Activated naive CD4-positive, alpha-beta T cell (primary cell): ENCODE measurements at places on chromosomes 11 and 22.

DNA sequence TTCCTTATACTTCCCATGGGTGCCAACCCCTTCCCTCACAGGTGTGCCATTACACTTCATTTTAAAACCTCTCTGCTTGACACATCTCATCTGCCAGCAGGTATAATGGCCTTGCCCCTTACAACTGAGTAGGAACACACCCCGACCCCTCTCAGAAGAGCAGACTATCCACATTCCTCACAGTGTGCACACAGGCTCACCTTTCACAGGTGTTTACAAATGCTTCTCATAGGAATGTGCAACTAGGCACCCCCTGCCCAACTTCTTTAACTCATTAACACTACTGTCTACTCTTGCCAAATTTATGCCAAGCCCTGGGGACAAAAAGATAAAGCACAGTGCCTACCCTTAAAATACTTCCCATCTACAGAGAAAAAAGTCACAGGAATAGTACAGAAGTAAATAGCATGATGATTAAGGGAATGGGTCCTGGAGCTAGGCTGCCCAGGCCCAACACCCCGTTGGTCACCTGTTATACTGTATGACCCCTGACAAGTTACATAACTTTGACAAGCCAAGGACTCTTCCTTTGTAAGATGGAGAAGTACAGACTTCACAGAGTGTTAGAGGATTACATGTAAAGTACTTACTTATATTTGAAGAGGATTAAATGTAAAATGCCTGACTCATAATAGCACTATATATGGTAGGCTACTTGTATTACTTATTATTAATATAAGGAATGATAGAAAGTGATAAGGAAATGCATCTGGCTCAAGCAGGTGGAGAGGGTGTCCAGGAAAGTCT lies 15.2 kb downstream of the TRIM3 start:
- DNase-seq, result no peak

- no peak for DNase-seq
Measured at GRCh38 chr22:33272180-33272579, 214.0 kb upstream of the SYN3 start.

- DNase-seq, result no peak
Measured at GRCh38 chr11:102157219-102157618, 47.0 kb downstream of the YAP1 start.

DNA sequence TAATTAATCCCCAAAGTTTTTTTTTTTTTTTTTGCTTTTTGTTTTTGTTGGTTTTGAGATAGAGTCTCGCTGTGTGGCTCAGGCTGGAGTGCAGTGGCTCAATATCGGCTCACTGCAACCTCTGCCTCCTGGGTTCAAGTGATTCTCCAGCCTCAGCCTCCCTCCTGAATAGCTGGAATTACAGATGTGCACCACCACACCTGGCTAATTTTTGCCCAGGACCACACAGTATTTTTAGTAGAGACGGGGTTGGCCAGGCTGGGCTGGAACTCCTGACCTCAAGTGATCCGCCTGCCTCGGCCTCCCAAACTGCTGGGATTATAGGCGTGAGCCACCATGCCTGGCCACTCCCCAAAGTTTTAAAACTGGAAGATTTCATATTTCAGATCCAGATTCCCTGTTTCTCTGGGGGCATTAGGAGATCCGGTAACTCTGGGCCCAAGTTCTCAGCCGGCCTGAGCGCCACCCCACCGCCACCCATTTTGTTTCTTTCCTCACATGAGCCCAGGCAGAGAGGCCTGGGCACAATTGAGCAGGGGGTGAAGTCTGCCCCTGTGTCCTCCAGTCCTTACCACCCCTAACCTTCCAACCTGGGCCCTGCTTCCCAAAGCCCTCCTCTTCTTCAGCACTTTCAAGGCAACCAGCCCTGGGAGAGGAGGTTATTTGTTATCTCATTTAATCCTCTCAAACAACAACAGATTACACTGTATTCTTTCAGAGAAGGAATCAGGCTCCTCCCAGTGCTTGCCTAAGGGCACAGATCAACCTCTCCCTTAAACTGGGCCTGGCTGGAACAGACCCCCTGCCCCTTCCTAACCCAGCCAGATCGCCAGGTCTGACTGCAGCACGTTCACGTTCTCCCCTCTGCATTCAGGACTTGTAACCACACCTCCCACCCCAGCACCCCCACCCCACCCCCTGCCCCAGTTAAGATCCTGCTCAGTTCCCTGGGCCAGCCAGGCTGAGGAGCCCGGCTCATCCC lies 1.9 kb upstream of the CSNK1E start:
- no peak for DNase-seq

- no peak for DNase-seq
Measured at GRCh38 chr11:61004761-61005181, 33.3 kb downstream of the CD6 start.

- DNase-seq, result no peak
Measured at GRCh38 chr22:38414009-38414395, 41.0 kb downstream of the KCNJ4 start.

DNA sequence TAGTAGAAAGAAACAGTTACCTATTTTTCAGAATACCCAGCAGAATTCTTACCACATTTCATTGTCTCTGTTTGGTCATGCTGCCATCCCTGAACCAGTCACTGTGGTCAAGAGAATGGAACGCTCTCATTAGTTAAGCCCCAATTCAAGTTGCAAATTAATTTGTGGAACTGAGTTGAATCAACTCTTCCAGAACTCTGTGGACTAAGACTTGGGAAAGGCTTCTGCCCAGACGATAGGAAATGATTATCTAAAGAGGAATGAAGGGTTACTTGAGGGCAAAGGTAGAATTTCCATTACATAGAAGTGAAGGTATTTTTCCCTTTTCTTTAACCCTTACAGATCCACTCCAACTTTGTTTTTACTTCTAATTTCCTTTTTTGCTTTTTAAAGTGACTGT lies 286.4 kb downstream of the DYNC2H1 start:
- DNase-seq, result no peak

- DNase-seq, result no peak
Measured at GRCh38 chr11:131993246-131993645, 622.8 kb downstream of the NTM start.

DNA sequence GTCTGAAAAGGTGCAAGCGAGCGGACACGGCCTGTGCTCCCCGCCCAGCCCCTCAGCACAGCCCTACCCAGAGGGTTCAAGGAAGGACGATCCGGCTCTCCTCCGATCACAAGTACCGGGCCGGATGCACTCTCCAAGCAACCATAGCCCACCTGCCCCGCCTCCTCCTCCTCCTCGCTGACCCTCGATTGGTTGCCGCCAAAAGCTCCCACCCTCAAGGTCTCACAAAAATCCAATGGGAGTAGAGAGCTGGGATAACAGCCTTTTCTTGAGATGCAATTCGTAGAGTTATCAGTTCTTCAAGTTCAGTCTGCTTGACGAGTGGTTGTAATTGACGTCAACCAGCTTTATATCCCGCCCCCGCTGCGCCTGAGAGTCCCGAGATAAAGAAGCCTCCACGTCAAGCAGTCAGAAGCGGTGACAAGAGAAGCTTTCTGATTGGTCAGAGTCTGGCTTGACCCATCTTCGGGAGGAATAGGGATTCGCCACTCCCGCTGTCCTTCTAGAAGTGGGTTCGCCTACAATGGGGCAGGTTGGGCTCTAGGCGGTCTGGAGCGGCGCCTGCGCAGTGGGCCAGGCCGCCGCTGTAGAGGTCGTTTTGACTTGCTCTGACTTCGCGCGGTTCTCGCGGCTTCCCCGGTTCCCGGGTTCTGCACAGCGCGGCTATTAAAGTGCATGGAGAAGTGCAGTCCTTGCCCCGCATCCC lies at the start of gene IFT27:
Gene IFT27, minus strand, starts transcription at position 156 of the 706 bp plus-strand sequence. CDS start 412 bp downstream, outside the sequence.
- peak; percentile 92 for DNase-seq

DNA sequence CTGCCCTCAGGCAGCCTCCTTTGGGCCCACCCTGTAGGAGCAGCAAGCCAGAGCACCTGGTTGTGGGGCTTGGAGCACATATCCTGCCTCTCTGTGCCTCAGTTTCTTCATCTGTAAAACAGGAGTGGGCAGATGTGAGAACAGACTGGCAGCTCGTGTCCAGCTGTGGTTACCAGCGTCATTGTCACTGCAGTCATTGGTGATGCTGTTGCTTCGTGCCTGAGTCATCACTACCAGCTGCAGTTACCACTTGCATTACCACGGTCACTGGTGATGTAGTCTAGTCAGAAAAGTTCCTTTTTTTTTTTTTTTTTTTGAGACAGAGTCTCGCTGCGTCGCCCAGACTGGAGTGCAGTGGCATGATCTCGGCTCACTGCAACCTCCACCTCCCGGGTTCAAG lies 20.4 kb downstream of the RSPH14 start:
- no peak for DNase-seq

GRCh38 chr11:132448334-132448995 lies 1078.0 kb downstream of the NTM start:
- no peak for DNase-seq

GRCh38 chr11:111135778-111136570 lies 109.6 kb upstream of the POU2AF2 start:
- no peak for DNase-seq

DNA sequence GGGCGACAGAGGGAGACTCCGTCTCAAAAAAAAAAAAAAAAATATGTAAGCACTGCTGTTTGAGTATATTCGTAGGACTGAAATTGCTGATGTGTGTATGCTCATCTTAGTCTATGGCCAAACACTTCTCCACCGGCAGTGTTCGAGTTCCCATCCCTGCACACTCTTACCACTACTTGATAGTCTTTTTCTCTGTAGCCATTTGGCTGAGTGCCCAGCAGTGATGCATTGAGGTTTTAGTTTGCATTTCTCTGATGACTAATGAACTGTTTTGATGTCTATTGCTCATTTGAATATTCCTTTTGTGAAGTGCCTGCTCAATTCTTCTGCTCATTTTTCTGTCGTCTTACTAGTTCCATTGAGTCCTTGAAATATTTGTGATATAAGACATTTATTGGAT lies 1.9 kb downstream of the TIRAP start:
- peak; percentile 25 for DNase-seq

- no peak for DNase-seq
Measured at GRCh38 chr11:17533778-17534415, 10.3 kb downstream of the USH1C start.

- DNase-seq, result no peak
Measured at GRCh38 chr11:78231962-78232501, 43.3 kb downstream of the USP35 start.

GRCh38 chr11:8267831-8268529 lies 4.3 kb upstream of the LMO1 start:
- DNase-seq, result no peak

- DNase-seq, result no peak
Measured at GRCh38 chr22:47616396-47617020, 854.1 kb downstream of the TBC1D22A start.

GRCh38 chr11:78583889-78584288 lies 9.2 kb upstream of the NARS2 start:
- DNase-seq, result no peak

GRCh38 chr11:3982431-3982830 lies 112.2 kb upstream of the RRM1 start:
- DNase-seq, result no peak

GRCh38 chr11:86192519-86193257 lies 51.9 kb upstream of the EED start:
- DNase-seq, result no peak

- no peak for DNase-seq
Measured at GRCh38 chr22:24588381-24588756, 4.5 kb downstream of the LRRC75B start.

- no peak for DNase-seq
Measured at GRCh38 chr11:11442791-11443190, 89.7 kb upstream of the CSNK2A3 start.

DNA sequence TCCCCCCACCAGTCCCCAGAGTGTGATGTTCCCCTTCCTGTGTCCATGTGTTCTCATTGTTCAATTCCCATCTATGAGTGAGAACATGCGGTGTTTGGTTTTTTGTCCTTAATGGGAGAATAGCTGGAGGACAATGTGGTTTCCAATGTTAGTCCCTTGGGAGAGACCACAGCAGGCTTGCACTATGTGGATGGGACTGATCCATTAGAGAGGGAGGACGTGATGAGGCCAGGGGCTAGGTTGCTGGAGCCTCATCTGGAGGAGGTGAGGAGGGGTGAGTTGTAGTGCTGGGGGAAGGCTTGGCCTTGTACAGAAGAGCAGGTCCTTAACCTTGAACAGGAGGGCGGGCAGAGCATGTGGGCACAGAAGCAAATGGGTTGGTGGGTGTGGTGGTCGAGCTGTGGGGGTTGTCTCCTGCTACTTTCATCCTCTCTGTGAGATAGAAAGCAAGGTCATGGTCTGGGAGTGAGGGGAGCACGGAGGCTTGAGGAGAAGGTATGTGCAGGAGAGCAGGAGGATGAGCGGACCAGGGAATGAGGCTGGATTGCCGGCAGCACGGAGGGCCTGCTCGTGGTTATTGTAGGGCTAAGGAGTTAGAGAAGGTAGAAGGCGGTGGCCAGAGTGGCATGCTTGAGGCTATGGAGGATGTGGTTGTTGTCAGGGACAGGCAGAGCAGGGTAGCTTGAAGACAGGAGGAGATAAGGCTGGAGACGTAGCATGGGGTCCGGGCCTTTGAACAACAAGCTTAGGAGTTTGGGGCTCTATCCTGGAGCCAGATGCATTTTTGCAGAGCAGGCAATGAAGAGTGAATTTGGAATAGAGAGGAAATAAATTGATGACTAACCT lies 11.2 kb upstream of the SREBF2 start:
- DNase-seq, result no peak

DNA sequence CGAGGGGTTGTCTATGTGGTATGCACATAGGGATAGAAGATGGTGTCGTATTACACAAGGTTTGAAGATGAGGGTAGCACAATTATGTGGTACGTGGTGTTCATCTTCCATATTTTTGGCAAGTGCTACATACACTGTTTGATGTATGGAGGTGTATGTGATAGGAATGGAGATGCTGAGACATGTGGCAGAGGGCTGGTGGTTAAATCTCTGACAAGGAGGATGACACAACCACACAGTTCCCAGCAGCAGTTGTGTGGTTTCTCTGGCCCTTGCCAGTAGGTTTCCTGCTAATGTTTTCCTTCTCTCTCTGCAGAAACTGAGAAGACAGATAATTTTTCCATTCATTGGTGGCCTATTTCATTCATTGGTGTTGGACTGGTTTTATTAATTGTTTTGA lies 17.0 kb downstream of the NCR3LG1 start:
- no peak for DNase-seq

GRCh38 chr11:14054116-14055107 lies 91.9 kb downstream of the SPON1 start:
- no peak for DNase-seq

DNA sequence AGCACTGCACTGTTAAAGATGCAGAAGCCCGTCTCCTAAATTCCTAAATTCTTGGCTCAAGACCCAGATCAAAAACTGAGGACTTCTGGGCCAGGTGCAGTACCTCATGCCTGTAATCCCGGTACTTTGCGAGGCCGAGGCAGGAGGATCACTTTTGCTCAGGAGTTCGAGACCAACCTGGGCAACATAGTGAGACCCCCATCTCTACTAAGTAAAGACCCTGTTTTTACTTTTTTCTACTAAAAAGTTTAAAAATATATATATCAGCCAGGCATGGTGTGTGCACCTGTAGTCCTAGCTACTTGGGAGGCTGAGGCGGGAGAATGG lies 29.7 kb downstream of the PDGFB start:
- no peak for DNase-seq
